Cardiac septum (tissue), 1 donor: ENCODE measurements at places on chromosomes 2 and 18.
A peak's percentile ranks its signal among the peaks of the same experiment; 100 is the strongest.

- no peak for DNase-seq
Observed at GRCh38 chr2:186281726-186282125, 204.3 kb upstream of the ZC3H15 start.

DNA sequence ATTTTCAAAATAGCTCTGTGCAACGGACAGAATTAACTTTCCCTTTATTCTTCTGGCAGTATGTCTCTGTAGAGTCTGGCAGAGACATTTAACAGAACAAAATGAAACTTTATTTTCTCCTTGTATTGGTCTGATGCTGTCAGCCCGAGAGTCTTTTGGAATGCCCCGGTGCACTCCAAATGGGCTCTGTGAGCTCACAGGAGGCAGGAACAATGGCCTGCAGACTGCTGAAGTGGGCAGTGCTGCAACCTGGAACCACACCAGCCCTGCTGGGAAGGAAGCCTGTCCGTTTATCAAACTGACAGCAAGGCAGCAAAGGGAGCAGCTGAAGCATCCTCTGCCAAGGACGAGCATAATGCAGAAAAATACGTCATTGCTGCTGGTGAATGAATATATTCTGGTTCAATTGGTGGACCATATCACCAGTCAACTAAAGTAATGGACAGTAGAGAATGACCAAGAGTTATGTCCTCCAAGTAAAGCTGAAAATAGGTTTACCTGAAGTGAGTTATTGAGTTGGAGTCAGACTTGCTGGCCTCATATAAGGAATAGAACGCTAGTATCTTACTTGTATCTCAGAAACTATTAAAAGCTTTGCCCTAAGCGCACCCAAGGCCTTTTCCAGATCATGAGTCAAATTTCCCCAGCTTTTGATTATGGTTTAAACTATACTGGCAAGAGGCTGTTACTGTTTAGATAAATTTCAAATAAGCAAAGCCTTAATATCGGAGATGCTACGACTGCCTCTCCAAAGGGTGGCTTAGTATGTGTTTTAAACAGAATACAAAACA, 207.6 kb upstream of the TANK start:
- peak; percentile 77 for DNase-seq

- no peak for DNase-seq
Observed at GRCh38 chr2:60355849-60356261, 197.6 kb downstream of the BCL11A start.

- no peak for DNase-seq
Observed at GRCh38 chr2:29238497-29238896, 123.3 kb downstream of the CLIP4 start.

DNA sequence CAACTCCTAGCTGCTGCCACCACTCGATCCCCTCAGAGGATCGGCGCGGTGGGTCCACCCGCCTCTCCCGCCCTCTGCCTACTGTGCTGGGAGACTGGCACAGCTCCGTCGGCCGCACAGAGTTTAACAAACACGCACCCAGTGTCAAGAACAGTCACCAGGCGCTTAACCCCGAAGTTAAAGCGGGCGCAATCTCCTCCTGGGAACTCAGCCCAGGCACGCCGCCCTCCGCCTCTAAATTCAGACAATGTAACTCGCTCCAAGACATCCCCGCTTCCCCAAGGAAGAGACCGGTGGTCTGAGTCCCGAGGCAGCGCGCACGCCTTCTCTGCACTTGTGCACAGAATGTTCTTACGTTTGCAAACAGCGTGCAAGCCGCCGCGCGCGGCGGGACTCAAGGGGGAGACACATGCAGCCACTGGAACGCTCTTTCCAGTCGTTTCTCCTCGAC, 533 bp downstream of the CXCR4 start:
- peak; percentile 77 for DNase-seq

DNA sequence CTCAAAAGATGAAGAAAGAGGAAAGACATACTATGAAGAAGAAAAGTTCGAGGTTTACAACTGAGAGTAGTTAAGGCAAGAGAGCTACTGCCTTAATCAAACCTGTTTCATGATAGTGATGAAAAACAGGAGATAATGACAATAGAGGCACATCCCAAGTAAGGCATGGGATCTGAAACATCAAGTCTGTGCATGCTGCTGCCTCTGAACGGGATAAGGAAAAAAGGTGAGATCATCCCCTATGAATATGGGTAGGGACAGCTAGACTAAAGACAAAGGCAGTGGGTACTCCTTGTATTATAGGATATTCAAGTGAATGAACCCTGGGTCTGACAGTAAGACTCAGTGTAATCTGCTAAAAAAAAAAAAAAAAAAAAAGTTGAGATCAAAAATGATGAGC, 3.0 kb downstream of the EXOC6B start:
- DNase-seq, result no peak

- DNase-seq, result no peak
Observed at GRCh38 chr2:128485761-128486639, 167.3 kb upstream of the HS6ST1 start.

DNA sequence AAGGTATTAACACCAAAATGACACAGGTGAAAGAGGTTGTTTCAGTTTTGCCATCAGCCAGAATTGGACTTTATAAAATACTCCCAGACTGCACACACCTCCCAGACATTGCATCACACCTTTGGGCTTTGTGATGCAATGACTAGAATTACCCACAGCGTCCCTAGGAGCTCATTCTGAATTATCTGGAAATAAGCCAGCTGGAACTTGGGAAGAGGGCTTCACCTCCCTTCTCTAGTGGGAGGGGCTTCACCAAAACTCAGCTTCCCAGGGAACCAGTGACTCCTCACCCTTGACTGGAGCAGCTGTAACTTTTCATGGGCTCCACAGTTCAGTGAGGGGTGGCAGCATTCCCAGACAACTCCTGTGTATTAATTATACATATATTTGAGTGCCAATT, 83.1 kb upstream of the BZW1 start:
- DNase-seq, result no peak

GRCh38 chr18:24272229-24272525, 125.4 kb downstream of the OSBPL1A start:
- DNase-seq, result no peak

DNA sequence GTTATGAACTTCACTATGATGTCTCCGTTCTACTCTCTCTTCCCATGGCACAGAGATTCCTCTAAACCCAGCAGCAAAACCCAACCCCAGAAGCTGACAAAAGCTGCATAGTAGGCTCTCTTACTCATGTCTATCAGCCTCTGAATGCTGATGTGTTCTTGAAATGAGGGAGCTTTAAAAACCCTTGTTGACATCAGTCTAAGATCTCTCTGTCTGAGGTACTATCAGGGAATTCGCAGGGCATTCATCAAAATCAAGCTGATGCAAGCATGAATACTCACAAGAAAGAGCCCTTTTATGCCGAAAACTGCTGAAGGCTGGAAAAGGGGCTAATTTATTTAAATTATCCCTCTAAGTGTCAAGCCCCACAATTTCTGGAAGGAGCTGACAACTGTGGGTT, 710.6 kb upstream of the FANCL start:
- no peak for DNase-seq

DNA sequence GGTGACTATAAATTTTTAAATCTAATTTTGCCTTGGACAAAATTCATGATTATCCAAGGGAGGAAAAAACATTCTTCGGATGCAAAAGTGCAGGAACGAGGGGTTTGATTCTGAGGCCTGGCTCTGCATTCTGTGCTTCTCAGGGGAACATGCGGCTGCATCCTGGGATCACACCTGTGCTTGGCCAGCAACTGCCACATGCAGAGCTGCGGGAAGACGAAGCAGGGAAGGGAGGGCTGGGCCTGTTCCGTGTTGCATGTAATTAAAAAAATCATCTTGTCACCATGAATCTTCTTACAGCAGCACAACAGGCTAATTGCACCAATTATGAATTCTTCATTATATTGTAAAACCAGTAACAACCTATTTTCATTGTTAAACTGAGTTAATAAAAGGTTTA, 158.0 kb upstream of the ALKAL2 start:
- DNase-seq, result no peak

- no peak for DNase-seq
Observed at GRCh38 chr2:70280242-70280798, 13.2 kb downstream of the SNRPG start.

DNA sequence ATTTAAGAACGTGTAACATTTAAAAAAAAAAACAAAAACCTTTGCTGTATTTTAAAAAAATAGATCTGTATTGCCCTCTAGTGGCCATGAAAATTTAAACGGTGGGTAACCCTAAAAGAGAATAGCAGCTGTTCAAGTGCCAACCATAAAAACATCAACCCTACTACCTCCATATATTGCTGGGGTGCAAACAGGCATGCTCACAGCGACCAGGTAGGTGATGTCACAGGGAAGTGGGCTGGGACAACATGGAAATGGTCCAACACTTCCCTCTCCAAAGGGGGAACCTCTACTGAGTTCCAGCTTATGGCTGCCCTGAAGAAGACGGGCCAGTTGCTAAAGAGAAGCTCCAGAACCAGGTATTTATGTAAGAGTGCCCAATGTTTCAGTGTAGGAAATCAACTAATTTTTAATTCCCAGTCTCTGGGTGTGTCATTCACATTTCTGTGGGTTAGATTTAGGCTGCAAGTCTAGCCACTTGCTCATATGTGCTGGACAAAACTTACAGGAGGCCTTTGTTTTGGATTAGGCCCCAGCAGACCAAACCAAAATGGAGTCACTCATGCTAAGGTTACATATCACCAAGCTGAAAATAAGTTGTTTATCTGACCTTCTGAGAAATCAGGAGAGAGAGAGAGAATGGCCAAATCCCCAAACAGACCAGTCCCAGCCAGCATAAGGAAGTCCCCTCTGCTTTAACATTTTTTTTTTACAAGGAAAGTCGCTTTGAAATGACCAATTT, 54.5 kb downstream of the SKA1 start:
- DNase-seq, result no peak

GRCh38 chr2:44456946-44457345, 95.2 kb downstream of the CAMKMT start:
- no peak for DNase-seq

GRCh38 chr2:233173115-233173514, 78.4 kb upstream of the ATG16L1 start:
- no peak for DNase-seq

DNA sequence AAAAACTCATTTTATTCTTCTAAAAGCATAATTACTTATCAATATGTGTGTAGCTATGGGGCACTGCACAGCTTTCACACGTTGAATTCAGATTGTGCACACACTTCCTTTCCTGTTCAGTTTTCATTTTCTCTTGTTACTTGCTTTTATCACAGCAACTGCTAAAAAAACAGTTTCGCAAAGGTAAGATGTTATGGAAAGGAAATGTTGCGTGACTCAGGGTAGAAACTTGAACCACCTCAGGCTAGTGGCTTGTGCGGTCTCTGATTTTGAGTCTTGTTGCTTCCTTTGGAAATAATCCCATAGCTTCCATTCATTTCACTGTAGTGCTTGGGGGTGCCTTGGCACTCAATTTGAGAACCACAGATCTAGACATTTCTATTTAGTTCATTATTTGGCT, 171.9 kb downstream of the FMNL2 start:
- DNase-seq, result no peak
